Activated naive CD4-positive, alpha-beta T cell treated with anti-CD3 and anti-CD28 coated beads, Interleukin-2, amount 50 U/mL, for 16 hours (primary cell): ENCODE measurements at places on chromosomes 5 and 9.

DNA sequence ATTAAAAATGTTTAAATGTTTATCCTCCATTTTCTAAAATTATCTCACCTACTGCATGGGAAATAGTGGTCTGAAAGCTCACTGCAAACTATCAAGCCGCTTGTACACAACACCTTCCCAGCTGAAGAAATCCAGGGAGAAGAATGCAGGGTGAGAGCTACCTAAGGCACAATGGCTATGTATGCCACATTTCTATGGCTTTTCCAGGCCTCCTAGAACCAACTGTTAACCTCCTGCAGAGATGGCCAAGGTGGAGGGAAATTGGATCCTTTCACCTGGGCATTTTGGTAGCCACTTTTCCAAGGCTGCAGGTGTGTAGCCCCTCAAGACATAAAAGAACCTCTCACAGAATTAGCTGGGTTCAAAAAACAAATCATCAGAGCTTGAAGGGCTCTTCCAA lies 286.4 kb downstream of the EBF1 start:
- DNase-seq, result no peak

GRCh38 chr9:16726029-16726428 lies 144.4 kb downstream of the BNC2 start:
- DNase-seq, result no peak

GRCh38 chr5:150189326-150189725 lies 536 bp upstream of the SLC6A7 start:
- DNase-seq, result no peak

DNA sequence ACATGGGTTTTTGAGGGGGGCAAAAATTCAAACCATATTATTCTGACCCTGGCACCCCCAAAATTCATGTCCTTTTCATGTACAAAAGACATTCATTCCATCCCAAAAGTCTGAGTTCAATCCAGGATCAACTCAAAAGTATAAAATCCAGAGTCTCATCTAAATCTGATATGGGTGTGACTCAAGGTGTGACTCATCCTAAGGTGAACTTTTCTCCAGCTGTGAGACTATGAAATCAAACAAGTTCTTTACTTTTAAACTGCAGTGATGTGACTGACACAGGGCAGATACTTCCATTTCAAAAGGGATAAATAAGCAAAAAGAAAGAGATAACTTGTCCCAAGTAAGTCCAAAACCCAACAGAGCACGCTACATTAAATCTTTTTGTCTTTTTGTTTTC lies 20.6 kb upstream of the CYLC2 start:
- DNase-seq, result no peak

GRCh38 chr5:17224858-17225511 lies 7.6 kb downstream of the BASP1 start:
- DNase-seq, result no peak

GRCh38 chr9:134985451-134985850 lies 67.7 kb upstream of the FCN1 start:
- no peak for DNase-seq

- peak; percentile 72 for DNase-seq
These were observed 7.0 kb downstream of the SQSTM1 start for GRCh38 chr5:179827680-179828079.

DNA sequence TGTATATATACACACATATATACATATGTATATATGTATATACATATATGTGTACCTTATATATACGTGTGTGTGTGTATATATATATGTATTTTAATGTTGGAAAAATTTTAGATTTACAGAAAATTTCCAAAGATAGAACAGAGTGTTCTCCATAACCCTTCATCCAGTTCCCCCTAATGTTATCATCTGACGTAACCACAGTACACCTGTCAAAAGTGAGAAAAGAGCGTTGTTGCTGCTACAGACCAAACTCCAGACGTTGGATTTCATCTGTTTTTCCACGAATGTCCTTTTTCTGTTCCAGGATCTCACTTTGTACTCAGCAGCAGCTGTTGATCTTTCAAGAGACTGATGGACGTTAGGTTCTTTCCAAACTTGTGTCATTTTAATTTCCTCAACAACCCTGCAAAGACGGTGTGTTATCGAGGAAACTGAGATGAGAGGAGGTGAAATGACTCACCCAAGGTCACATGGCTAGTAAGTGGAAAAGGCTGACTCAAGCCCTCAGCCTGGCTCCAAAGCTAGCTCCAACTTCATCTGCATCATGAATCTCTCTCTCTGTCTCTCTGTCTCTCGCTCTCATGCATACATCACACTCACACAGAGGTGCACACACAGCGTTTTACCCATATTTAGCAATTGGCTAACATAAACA lies 17.0 kb upstream of the NTNG2 start:
- DNase-seq, result no peak

DNA sequence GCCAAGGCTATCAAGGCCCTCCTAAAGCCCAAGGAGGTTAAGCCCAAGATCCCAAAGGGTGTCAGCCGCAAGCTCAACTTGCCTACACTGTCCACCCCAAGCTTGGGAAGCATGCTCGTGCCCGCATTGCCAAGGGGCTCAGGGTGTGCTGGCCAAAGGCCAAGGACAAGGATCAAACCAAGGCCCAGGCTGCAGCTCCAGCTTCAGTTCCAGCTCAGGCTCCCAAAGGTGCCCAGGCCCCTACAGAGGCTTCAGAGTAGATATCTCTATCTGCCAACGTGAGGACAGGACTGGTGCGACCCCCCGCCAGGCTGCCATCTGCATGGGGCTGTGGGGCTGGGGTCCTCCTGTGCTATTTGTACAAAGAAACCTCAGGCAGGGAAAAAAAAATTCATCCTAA lies 3.3 kb downstream of the HOMER1 start:
- DNase-seq, result no peak

DNA sequence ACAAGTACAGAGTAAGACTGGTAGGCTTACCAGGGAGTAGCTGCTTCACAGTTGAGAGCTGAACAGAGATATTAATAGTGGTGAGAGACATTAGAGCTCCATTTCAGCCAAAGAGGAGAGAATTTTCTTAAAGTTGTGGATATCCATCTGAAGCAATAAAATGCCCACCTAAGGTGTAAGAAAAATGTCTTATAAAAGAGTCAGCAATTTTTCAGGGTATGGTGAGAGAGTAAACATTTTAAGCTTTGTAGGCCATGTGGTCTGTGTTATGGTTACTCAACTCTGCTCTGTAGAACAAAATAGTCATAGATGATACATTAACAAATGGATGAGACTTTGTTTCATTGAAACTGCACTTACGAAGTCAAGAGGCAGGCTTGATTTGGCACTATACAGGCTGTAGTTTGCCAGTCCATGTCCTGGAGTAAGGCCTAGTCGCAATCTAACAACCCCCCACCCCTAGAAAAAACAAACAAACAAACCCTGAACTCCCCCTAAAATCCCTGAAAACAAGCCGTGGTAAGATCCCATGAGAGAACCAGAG lies 945.4 kb upstream of the SEMA6A start:
- DNase-seq, result no peak

DNA sequence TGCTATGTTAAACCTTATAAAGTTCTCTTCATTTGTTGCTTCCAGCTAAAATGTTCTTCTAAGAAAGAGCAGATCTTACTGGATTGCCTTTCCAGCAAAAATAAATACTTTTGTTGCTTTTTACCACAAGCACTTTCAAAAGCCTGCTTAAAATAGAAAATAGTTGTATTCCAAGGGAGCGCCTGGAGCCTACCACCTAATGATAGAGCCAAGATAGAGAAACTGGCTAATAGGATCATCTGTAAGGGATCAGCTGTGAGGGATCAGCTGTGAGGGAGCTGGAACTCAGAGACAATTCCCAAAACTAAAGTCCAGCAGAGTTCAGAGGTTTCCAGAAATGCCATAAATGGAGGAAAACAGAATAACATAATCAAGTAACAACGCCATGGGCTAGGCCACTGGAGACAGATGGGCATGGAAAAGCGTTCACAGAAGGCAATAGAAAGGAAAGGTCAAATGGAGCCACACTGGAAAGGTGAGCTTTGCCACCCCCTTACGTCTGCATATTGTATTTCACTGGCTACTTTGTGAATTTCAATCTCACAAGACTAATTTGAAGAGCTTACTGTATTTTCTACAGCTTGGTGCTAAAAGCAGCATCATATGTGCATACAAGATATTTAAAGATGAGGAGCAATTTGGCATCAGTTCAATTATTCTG lies 140.6 kb upstream of the TLE4 start:
- no peak for DNase-seq

DNA sequence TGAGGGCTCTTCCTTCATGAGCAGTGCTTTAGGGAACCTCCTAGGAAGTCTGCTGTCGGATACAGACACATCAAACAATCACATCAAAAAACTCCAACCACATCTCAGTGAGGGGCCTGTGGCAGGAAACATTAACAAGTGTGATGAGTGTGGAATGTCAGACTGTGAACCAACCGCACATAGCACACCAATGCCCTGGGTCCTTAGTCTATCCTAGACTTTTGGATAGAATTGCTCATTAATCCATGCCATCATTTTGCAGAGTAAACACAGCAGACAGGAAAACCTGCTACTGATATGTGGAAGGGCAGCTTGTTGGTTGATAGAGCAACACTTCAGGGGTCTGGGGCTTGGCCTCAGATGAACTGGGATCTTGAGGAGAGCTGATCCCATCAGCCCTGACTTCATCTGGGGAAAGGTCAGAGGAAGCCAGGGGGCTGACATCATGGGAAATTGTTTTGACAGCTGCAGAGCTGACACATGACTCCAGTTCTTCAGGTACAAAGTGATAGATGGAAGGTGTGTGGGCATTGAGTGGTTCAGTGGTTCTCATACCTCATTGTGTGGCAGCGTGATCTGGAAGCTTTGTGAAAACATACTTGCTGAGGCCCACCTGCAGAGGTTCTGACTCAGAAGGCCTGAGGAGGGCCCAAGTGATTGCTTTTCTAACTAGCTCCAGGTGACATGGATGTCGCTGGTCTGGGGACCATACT lies 193.3 kb downstream of the DIRAS2 start:
- no peak for DNase-seq

GRCh38 chr5:8864053-8864452 lies 681.8 kb downstream of the SEMA5A start:
- no peak for DNase-seq

DNA sequence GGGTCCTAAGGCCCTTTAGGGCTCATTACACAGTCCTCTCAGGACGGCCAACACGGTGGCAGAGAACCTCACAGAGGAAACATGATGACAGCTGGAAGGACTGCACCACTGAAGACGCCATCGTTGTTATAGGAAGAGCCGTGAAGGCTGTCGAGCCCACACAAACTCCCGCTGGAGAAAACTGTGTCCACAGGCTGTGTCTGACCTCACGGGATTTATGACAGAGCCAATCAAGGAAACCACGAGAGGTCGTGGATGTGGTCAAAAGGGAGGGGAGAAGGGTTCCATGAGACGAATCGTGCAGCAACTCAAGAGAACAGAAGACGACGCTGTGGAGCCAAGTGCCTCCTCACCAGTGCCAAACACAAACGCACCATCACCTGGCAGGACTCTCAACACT lies 12.2 kb downstream of the QSOX2 start:
- no peak for DNase-seq

DNA sequence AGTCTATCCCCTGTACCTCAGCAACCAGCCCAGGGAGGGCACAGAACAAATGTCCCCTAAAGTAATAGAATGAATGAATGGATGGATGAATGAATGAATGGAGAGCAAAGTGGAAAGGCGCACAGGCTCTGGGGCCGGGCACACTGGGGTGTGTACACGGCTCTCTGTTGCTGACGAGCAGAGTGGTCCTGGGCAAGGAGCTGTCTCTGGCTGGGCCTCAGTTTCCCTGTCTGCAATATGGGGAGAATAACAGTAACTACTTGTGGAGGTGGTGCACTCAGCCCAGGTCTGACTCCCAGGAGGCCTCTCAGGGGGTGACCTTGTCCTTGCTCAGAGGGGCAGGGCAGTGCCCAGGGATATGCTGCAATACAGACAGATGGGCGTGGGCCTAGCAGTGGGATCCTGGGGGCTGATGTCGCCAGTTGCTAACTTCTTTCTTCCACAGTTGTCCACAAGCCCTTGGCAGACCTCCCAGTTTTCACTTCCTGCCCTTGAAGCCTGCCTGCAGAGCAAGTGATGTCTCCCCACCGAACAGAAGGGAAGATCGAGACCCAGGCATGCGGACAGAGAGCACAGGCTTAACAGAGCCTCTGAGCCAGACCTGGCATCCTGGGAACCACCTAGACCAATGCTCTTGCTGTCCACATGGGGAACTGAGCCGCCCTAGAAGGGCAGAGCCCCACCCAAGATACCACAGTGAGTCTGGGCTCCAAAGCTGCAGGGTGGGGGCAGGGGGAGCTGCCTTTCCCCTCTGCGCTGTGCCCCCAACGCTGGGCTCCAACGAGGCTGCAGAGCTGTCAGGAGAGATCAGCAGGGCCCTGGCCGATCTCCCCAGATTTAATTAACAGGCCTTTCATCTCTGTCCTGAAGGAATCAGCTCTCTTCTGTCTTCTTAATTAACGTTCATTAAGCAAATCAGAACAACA lies 13.6 kb upstream of the LAMC3 start:
- DNase-seq, result no peak

GRCh38 chr9:87749335-87750035 lies 23.6 kb downstream of the CTSL start:
- DNase-seq, result no peak

DNA sequence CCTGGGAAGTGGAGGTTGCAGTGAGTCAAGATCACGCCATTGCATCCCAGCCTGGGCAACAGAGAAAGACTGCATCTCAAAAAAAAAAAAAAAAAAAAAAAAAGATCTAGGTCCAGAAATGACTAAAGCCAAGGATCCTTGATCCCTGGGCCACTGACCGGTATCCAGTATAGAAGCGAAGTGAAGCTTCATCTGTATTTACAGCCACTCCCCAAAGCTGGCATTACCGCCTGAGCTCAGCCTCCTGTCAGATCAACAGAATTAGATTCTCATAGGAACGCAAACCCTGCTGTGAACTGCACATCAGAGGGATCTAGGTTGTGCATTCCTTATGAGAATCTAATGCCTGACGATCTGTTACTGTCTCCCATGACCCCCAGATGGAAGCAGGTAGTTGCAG lies 9.3 kb downstream of the CSNK1A1 start:
- no peak for DNase-seq

GRCh38 chr5:110514030-110514429 lies 212.4 kb downstream of the TMEM232 start:
- DNase-seq, result no peak

DNA sequence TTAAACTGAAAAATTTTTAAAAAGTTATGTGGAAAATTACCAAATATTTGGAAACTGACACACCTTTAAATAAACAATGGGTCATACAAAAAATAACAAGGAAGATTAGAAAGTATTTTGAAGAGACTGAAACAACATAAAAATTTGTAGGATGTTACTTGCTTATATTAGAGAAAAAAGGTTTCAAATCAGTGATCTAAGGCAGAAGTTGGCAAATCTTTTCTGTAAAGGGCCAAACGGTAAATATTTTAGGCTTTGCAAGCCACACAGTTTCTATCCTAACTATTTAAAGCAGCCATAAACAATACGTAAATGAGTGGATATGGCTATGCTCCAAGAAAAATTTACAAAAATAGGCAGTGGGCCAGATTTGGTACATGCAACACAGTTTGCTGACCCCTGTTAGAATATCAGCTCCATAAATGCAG lies 81.3 kb downstream of the OXCT1 start:
- no peak for DNase-seq

DNA sequence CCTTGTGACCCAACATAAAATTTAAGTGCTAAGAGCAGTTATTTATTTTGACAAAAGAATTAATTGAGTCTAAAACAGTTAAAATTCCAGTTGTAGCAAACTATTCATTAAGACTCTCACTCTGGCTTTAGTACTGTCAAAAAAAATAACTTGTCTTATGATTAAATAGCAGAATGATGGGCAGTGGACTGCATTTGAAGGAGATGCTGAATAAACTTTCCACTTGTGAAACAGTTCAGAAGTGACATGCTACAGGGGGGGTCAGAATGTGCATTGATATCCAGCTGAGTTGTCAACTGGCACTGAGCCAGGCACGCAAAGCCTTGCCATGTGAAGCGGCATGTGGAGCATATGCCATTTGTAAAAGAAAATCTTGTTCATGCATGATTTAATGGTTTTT lies 76.0 kb downstream of the FCHO2 start:
- no peak for DNase-seq
